ENCODE measurements at places on chromosomes 2 and 18.
A peak's percentile ranks its signal among the peaks of the same experiment; 100 is the strongest.

DNA sequence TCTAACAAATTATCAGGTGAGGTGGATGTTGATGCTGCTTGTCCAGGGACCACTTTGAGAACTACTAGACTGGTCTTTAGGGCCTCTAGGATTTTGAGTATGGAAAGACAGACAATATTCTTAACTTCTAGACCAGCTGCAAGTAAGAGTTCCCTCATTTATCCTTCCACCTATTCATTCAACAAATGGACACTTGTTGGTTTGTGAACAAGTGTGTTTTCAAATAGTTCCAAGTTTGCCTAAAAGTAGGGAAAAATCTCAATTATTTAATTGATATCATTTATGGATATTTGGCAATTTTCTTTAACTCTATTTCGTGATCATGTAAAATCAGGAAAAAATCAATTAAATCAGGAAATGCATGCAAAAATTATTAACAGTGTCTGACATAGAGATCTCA, 245.4 kb downstream of the NCKAP5 start:
- DNase-seq, result no peak

DNA sequence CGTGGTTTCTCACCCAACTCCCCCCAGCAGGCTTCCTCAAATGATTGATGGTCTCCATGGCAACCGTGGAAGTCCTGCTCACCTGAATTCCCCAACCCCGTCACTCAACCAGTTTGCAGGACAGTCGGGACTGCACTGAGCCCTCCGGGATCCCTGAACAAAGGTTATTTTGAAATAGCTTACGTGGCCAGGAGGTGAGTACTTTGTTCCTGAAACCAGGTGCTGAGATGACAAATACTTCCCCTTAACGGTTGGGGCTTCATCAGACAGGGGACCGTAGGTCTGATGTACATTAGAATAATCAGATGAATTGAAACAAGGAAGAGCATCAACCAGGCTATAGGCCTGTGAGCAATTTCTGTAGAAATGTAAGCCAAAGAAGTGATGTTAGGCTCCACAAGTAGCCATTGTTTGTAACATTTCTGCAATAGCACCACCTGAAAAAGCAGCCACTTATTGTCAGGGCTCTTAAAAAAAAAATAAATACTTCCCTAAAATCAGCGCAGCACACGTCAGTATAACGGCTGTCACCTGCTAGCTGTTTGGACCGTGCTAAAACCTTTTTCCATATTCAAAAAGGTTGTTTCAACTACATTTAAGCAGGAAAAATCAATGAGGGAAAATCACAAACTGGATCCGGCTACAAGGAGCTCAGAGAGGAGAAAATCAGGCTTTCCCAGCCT, 206.4 kb upstream of the ID2 start:
- peak; percentile 48 for DNase-seq

DNA sequence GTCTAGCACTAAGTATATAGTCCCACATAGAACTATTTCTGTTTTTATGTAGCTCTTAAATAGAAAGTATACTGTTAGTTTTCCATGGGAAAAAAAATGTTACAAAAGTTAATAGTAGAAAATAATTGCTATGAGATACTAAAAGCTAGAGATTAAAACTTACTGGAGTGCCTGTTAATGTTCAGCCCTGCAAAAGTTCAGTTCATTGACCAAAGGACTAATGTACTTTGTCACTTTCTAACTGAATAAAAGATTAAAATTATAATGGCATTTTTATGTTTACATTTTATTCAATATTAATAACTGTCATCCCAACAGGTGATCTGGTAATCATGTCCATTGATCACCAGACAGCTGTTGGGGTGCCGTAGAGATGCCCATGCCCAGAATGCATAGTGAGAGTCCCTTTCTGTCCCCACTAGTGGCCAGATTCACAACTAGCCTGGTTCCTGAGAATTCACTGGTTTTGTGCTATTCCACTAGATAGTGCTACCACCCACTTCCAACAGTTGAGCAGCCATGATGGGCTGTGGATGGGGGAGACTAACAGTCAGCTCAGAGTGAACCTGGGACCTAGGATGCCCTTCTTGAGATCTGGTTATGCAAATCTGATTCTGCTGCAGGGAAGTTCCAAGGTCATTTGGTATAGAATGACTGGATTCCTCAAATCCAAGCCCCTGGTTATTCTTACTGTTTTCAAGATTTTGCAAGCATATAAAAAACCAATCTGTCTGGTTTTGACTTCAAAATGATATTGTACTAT, 57.8 kb downstream of the AFTPH start:
- no peak for DNase-seq

DNA sequence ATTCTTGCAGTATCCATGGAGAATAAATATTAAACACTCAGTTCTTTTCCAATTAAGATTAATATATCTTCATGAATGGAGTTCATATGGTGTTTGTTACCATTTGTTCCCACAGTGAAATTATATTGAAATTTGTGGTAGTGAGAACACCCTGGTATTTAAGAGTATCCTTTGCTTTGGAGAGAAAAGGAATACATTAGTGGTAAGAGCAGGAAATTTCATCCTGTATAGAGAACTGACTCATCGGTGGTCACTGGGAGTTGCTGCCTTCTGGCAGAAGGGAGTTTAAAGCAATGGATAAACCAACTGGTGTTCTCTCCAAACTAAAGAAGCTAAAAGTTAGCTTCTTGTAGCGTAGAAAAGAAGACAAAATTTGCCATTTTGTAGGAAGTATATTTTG, 107.3 kb downstream of the MYO1B start:
- no peak for DNase-seq

GRCh38 chr2:113755835-113756354, 547 bp downstream of the SLC35F5 start:
- DNase-seq, result peak; percentile 29

DNA sequence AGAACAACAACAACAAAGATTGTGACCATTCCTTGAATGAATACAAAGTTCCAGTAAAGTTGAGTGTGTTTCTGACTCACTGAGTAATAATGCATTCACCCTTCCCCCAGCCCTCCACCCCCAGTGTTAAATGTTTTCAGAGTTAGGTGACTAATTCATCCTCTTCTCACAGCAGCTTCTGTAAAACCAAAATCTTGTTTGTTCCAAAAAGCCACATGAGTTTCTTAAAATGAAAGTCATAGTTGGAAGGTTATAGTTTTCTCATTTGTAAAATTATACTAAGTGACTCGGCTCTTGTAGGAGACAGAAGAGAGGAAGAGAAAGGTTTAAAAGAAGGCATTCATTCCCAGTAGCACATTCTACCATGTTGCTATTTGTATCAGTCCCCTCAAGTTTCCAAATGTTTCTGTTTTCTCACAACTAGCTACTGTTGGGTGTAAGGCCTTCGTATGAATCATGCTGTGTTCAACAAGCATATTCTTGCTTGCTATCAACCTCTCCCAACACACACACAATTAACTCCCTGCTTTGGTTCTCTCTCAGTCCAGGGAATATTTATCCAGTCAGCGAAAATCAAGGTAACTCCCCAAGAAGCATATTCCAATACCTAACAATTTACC, 75.3 kb downstream of the MBD2 start:
- peak; percentile 65 for DNase-seq

- DNase-seq, result no peak
These were observed 137.2 kb downstream of the BCL2 start for GRCh38 chr18:63182310-63182772.

GRCh38 chr18:42891705-42892104, 223.8 kb downstream of the RIT2 start:
- no peak for DNase-seq

- no peak for DNase-seq
These were observed 53.3 kb upstream of the SLC5A7 start for GRCh38 chr2:107932979-107933378.

DNA sequence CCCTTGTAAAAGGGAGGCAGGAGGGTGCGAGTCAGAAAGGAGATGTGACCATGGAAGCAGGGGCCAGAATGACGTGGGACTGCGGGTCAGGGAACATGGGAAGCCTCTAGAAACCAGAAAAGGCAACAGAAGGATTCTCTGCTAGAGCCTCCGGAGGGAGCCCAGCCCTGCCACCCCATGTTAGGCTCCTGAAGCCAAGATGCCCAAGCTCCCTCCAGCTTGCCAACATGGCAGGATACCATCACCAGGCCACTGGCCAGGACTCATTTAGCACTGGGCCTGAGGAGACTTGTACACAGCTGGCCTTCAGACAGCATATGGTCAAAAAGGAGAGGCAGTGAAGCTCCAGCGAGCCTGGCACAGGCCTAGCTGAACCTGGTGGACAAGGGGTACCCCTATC, 5.6 kb downstream of the TMEM247 start:
- DNase-seq, result no peak

- DNase-seq, result no peak
These were observed 5.6 kb downstream of the ADRA2B start for GRCh38 chr2:96110621-96111256.

DNA sequence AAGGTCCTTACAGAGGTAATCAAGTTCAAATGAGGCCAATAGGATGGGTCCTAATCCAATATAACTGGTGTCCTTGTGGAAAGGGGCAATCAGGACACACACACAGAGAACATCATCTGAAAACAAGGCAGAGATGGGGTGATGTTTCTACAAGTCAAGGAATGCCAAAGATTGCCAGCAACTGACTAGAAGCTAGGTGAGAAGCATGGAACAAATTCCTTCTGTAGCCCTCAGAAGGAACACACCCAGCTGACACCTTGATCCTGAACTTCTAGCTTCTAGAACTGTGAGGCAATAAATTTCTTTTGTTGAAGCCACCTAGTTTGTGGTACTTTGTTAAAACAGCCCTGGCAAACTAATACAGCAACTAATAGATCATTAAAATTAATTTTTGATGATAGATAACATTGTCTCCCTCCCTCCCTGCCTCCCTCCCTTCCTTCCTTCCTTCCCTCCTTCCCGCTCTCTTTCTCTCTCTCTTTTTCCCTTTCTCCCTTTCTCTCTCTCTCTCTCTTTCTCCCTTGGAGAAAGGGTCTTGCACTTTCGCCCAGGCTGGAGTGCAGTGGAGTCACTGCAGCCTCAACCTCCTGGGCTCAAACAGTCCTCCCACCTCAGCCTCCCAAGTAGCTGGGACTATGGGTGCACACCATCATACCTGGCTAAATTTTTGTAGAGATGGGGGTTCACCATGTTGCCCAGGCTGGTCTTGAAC, 10.3 kb upstream of the CD8A start:
- no peak for DNase-seq

DNA sequence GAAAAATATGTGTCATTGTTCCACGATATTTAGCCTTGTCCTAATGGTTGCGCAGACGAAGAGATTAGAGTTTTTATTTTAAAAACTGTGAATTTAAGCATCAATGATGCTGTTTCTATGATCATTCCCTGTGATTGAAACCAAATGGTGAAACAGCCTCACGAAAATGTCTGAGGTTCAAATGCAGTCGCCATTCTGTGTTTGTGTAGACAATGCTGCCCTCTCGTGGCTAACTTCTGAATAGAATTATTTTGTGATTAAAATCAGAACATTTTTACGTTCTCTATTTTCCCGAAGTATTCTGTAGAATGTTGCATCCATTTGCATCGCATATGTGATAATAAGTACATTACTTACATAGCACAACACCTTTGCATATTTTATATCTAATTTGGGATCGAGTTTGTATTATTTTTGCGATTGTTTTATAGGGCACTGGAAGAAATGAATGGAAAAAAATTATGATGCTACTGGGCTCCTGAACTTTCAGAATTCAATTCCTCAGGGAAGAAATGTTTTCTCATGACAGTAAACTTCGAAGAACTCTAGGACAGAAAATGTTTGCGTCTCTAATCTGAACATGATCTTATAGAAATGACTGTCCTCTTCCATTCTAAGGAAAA, 54.8 kb upstream of the CREB1 start:
- DNase-seq, result no peak

GRCh38 chr2:194464964-194465638, 1191.9 kb upstream of the SLC39A10 start:
- DNase-seq, result no peak

GRCh38 chr2:196234672-196235071, 63.3 kb upstream of the STK17B start:
- DNase-seq, result peak; percentile 53

- DNase-seq, result no peak
These were observed 464.8 kb upstream of the RGPD4 start for GRCh38 chr2:107361751-107362381.

GRCh38 chr2:64130333-64130732, 13.9 kb downstream of the PELI1 start:
- DNase-seq, result no peak

DNA sequence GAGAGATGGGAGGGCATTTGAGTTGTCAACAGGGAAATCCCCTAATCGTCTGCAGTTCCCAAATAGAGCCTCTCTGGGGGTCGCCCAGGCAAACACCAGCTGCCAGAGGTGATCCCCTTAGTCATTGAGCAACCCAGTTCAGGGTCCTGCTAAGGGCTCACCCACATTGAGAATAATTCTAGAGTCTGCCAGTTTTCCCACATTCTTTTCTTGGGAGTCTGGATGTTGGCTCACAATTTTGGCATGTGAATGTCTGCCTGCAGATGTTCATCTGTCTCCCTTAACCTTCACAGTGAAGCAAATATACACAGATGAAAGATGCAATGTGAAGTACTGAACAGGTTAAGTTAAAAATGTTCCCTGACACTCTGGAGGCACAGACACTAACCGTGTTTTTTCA, 11.4 kb upstream of the SMIM21 start:
- DNase-seq, result no peak

DNA sequence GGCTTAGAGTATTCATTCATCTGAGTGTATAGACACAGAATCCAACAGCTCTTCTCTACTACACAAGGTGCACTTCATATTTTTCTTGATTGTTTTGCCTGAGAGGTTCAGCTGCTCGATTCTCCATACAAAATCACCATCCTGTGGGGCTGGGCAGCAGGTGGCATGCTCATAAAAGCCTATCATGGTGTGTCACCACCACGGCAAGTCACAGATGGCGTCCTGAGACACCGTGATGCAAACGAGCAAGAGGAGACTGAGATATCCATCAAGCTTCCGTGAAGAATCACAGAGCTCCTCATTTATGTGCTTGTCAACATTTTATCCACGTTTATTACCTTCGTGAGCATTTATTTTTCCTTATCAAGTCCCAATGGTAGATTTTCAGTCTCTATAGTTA, 22.4 kb upstream of the NRP2 start:
- no peak for DNase-seq

All from stimulated activated CD4-positive, alpha-beta T cell treated with anti-CD3 and anti-CD28 coated beads, Interleukin-12 subunit alpha, Interleukin-12 subunit beta, amount 100 ng/mL, for 48 hours (primary cell).